ENCODE measurements at places on chromosomes 7 and 10.

GRCh38 chr7:25272265-25272664, 44.0 kb upstream of the NPVF start:
- no peak for DNase-seq

DNA sequence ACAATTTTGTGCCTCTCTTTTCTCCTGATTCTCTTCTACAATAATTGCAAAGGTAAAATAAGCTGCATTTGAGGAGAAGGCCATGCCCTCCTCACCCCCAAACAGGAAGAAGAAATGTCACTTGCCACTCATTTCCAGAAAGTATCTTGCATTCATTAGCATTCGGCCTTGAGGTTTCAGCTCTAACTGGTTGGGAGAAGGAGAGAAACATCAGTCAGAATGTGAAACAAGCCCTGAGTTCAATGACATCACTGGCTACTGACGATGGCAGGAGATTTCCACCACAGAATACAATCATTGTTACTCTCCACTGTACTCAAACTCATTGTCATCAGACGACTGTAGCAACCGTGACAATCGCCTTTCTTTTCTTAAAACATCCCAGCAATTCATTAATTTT, 72.8 kb downstream of the PRKCQ start:
- no peak for DNase-seq

- DNase-seq, result no peak
Measured at GRCh38 chr10:13184730-13185514, 23.6 kb downstream of the MCM10 start.

DNA sequence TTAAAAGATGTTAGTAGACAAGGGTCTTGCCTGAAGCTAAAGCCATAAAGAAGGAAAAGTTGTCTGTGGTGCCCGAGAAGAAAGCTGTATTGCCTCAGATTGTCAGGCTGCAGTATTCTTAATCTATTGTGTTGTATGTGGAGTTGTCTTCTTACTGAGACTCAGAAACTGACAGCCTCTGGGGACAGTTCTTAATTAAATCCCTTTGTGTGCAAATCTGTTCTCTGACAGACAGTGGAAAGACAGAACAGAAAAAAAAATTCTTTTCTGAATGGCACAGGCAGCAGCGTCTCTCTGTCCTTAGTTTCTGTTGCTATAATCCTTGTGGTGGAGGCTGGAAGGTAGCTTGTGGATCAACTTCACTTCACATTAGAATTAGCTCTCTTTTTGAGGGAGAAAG, 16.8 kb downstream of the VWC2 start:
- DNase-seq, result no peak

- no peak for DNase-seq
Measured at GRCh38 chr7:98810153-98810802, 59.5 kb downstream of the TMEM130 start.

GRCh38 chr7:84506151-84506550, 311.6 kb upstream of the SEMA3A start:
- DNase-seq, result no peak
